Naive thymus-derived CD4-positive, alpha-beta T cell (primary cell): ENCODE measurements at places on chromosomes 3 and 15. TPM values are rescaled to one million over a fixed set of nuclear protein-coding genes. Genes with fewer than 3 reads are reported as not detected.

DLL4 gene
- not detected for total RNA-seq

PRSS50 gene
- total RNA-seq, result not detected

GLDN gene
- not detected for total RNA-seq

PRICKLE2 gene
- total RNA-seq, result not detected

GHRL gene
- total RNA-seq, result 3.8 TPM

DNA sequence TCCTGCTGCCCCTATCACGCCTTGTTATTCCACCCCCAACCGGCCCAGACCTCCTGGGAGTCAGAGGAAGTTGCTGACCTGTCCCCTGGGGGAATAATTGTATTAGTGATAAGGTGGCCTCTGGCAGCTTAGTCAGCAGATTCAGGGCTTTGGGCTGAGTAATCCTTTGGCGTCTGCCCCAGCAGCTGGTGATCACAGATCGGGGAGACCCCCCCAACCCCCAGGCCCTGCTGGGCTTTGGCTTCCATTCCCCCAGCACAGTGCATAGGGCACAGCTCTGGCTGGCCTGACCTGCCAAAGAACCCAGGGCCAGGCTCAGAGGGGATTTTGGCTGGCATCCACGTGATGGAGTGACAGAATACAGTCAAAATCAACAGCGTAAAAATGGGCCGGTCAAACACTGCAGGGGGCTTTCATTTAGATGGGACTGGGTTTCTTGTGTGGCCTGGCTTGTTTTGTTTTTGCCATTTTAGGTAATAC lies 3.9 kb upstream of the NR2E3 start:
- H3K4me1 ChIP-seq, result no peaks in the 10 kb centered on the region
- no peak overlapping the region for H3K27ac ChIP-seq
- H3K4me3 ChIP-seq, result no peak overlapping the region
- H3K36me3 ChIP-seq, result no peaks in the 10 kb centered on the region

- H3K4me1 ChIP-seq, result no peaks in the 10 kb centered on the region
- no peak overlapping the region for H3K4me3 ChIP-seq
- H3K36me3 ChIP-seq, result peaks cover 4% of the 10 kb centered on the region
These were observed 105.6 kb downstream of the MCTP2 start for GRCh38 chr15:94336817-94337467.

GRCh38 chr15:77409259-77410156 lies 10.4 kb downstream of the PEAK1 start:
- H3K27ac ChIP-seq, result no peak overlapping the region
- no peak overlapping the region for H3K4me3 ChIP-seq
- DNase-seq, result no peak
- no peaks in the 10 kb centered on the region for H3K36me3 ChIP-seq
- peaks cover 9% of the 10 kb centered on the region for H3K4me1 ChIP-seq

GRCh38 chr3:156291272-156292123 lies 171.1 kb downstream of the KCNAB1 start:
- H3K36me3 ChIP-seq, result no peaks in the 10 kb centered on the region
- H3K4me1 ChIP-seq, result no peaks in the 10 kb centered on the region
- H3K27me3 ChIP-seq, result peaks cover 6% of the 10 kb centered on the region
- DNase-seq, result no peak

GRCh38 chr3:23831517-23832394 lies 26.0 kb downstream of the UBE2E1 start:
- H3K36me3 ChIP-seq, result no peaks in the 10 kb centered on the region
- H3K27me3 ChIP-seq, result no peaks in the 10 kb centered on the region
- no peak overlapping the region for H3K27ac ChIP-seq
- no peak overlapping the region for H3K4me3 ChIP-seq

GRCh38 chr3:173258697-173259096 lies 117.7 kb upstream of the SPATA16 start:
- no peak overlapping the region for H3K4me3 ChIP-seq
- H3K36me3 ChIP-seq, result no peaks in the 10 kb centered on the region
- H3K27me3 ChIP-seq, result no peaks in the 10 kb centered on the region
- H3K27ac ChIP-seq, result no peak overlapping the region
- DNase-seq, result no peak

- no peak overlapping the region for H3K27ac ChIP-seq
- no peak for DNase-seq
- no peak overlapping the region for H3K4me3 ChIP-seq
- H3K27me3 ChIP-seq, result no peaks in the 10 kb centered on the region
- H3K36me3 ChIP-seq, result no peaks in the 10 kb centered on the region
- H3K4me1 ChIP-seq, result no peaks in the 10 kb centered on the region
These were observed 175.9 kb downstream of the RPLP1 start for GRCh38 chr15:69628256-69629093.

DNA sequence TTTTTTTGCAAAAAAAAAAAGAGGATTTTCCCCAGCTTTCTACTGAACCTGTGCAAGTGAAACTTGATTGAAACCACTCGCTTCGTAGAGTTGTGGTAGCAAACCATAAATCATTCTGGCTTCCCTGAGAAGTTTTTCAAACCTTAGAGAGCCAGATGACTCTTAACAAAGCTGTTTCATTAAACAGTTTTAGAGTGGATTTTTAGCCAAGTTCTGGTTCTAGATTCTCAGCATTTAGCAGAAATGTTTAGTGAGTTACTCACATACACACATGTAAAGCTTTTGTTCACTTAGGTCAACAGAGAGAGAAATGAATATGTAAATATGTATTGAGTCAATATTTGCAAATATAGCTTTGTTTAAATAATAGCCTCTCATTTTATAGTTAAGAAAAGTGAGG lies 18.1 kb upstream of the CCR9 start:
- DNase-seq, result no peak
- H3K27me3 ChIP-seq, result no peaks in the 10 kb centered on the region
- peaks cover 27% of the 10 kb centered on the region for H3K4me1 ChIP-seq
- H3K36me3 ChIP-seq, result no peaks in the 10 kb centered on the region
- no peak overlapping the region for H3K27ac ChIP-seq

- no peak overlapping the region for H3K4me3 ChIP-seq
- no peaks in the 10 kb centered on the region for H3K36me3 ChIP-seq
- no peak for DNase-seq
- no peak overlapping the region for H3K27ac ChIP-seq
- H3K4me1 ChIP-seq, result no peaks in the 10 kb centered on the region
These were observed 340.0 kb downstream of the VPS13C start for GRCh38 chr15:61720197-61720704.

- no peaks in the 10 kb centered on the region for H3K36me3 ChIP-seq
- no peak overlapping the region for H3K4me3 ChIP-seq
- no peaks in the 10 kb centered on the region for H3K4me1 ChIP-seq
- DNase-seq, result no peak
- no peaks in the 10 kb centered on the region for H3K27me3 ChIP-seq
- H3K27ac ChIP-seq, result no peak overlapping the region
These were observed 91.9 kb upstream of the MLF1 start for GRCh38 chr3:158479051-158479450.

GRCh38 chr3:194007592-194008337 lies 128.2 kb upstream of the HES1 start:
- H3K4me3 ChIP-seq, result no peak overlapping the region
- no peaks in the 10 kb centered on the region for H3K4me1 ChIP-seq
- no peak overlapping the region for H3K27ac ChIP-seq
- no peaks in the 10 kb centered on the region for H3K36me3 ChIP-seq
- no peak for DNase-seq
